Foreskin fibroblast (primary cell): ENCODE measurements at places on chromosomes 6 and 20.

DNA sequence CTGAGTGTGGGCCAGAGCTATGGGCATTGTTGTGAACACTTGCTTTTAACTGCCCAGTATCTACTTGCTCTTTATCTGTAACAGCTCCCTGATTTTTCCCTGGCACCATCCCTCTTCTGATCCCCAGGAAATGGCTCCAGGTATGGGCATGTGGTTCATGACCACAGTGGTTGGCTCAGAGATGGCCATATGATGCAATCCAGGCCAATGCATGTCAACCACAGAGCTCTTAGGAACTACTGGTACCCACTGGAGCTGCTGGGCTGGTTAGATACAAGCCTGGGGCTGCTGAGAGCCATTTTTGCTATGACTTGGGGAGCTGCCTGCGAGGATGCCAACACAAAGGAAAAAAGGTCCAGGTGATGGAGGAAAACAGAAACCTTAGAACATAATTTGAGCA is 55.6 kb downstream of the KCNB1 start:
- DNase-seq, result no peak

DNA sequence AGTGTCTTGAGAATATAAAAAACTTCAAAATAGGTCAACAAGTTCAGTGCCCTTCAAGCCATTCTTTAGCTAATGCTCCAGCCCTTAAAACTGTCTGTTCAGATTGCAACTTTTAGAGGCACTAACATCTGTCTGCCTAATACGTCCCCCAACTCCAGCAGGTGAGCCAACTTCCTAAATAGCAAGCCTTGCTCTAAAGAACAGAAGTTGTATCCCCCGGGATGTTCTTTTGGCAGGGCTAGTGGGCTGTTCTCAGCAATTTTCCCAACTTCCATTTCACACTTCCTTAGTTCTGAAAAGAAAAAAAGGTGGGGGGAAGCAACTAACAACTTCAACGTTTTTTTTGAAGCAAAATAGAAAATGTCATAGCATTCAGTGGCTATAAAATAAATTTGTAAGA is 290.0 kb upstream of the PTCHD4 start:
- no peak for DNase-seq

DNA sequence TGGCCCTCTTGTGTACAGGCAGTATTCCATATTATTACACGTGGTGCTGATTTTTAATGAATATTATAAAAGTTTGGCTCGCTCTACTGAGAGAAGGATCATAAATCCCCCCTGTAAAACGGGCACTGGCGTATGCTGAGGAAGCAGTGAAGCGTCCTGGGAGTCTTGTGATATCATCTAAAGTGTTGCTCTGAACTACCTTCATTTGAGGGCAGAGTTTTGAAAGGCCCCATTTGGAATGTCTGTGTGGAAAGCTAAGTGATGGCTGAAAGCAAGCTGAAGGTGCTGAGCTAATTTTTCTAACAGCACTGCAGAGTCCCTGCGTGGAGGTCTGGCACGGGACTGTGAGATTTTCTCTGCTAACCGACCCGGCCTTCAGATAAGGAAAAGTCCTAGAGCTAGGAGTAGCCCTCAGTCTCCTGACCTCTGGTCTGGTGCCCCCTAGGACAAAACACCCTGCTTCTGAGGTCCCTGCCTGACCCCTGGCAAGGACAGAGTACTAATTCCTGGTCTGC is 1.3 kb upstream of the BACH2 start:
- no peak for DNase-seq

DNA sequence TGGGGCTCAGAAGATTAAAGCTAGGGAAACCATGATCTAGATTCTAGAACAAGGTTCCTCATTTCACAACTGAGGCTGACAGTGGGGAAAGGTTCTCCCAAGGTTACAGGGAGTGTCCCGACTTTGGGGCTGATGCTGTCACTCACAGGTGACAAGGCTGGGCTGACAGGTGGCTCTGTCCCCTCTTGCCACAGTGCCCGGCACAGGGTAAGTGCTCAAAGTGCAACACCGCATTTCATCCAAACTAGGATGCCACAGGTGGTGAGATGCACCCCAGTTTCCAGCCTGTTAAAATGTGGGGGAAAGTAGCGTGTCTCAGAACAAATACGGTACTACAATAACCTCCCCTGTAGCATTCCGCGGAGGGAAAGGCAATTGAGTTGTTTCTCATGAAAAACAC is 7.8 kb downstream of the ZBP1 start:
- DNase-seq, result no peak

DNA sequence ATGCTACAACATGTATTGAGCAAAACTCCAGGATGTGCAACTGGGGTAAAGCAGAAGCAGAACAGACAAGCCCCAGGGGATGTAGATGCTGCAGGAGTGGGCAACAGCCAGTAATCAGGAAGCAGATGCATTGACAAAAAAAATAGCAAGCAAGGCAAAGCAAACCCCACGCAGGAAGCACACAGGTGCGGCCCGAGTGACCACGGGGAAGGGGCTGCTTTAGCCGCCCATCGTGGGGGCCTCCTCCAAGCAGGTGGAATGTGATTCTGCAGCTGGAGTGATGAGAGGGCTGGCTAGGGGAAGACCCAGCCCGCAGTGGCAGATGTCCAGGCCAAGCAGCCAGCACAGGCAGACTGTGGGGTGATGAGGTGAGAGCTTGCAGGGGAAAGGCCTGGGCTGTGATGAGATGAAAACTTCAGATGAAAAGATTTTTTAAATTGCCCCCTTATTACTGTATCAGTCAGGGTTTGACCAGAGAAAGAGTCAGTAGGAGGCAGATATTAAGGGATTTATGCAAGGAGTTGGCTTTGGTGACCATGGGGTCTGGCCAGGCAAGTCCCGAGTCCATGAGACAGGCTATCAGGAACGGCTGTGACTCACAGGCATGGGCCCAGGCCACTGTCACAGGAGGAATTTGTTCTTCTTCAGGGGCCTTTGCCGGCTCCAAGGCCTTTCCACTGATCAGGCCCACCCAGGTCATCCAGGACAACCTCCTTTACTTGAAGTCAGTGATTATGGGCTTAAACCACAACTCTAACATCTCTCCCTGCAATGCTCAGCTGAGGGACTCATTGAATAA is 207.6 kb downstream of the ANKRD60 start:
- DNase-seq, result no peak

- DNase-seq, result peak; percentile 15
These were observed 120.2 kb downstream of the MBOAT1 start for GRCh38 chr6:20092071-20092566.

DNA sequence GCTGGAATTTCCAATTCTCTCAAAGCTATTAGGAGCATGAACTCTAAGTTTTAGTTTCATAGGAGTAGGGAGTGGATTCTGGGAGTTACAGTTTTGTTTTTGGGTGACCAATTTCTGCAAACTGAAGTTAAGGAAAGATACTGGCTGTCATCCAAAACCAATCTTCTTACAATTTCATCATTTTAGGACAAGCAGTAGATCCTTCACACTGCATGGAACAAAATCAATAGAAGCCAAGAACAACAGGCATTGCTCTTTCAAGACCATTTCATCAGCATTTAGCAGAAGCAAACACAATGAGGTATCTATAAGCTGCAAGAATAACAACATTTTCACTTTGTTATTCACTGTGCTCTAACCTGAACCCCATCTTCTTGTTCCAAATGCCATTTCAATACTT is 173.0 kb downstream of the GMDS start:
- peak; percentile 52 for DNase-seq

DNA sequence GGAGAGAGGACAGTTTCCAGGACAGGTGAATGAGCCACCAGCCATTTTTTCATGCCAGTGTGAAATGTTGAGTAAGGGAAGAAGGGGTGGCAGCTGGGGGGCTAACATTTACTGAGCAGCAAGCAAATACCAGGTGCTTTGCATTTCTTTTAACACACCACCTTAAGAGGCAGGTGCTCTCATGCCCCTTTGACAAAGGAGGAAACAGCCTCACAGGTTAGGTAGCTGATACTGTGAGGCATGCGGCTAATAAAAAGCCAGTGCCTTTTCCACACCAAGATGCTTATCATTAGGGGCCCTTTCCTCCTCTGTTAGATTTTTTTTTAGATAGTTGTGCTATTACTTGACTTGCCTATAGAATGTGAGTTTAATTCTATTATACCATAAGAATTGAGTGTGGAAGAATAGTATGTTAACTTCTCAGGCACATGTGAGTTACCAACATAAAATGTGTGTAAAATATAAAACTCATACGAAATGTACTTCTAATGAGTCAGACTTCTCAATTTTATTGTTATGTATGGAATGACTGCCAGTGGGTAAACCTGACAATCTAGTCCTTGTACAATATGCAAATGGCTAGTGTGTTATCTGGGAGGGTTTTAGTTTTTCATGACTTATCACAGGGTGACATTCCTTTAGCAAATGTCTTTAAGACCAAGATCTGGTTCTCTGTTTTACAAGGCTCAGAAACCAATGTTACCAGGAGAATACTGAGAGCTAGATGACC is 260.0 kb downstream of the TMEM242 start:
- no peak for DNase-seq

DNA sequence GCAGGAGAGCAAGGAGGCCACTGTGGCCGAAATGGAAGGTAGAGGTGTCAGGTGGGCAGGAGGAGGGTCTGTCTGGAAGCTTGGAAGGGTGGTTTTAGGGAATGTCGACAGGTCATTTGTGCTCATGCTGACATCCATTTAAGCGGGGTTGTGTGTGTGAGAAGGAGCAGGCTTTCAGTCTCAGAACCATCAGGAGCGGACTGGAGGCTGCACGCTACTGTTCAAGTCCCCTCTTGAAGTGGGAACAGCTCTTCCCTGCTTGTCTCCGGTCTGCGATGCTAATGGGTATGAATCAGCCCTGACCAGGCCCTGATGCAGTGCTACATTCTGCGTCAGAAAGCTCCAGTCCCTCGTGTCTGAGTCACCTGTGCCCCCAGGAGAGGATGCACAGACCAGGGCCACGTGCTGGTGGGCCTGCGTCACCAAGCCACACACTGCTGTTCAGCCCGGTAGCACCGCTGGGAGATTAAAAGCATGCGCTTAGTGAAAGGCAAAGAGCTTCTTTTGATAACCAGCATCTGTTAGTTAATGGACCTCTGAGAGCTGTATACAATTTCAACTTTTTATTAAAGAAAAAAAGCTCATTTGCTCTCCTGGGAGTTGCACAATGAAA is 58.0 kb downstream of the APCDD1L start:
- peak; percentile 60 for DNase-seq

DNA sequence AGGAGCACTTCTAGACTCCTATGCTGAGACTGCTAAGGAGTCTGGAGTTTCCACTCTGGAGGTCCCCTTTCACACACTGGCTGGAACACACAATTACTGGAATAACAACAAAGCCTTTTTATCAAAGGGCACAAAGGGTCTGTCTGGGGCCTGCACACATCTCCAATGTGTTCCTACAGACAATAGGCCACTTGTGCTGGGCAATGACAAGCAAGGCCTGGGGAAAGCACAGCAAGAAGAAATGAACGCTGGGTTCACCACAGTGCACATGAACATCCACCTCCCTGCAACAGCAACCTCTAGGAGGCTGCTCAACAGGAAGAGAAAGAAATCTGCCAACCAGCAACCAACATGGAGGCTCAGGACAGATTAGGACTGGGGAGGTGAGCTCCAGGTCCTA is 43.9 kb downstream of the TRPC4AP start:
- DNase-seq, result no peak
